ENCODE measurements at places on chromosomes 6 and 20. TPM values are rescaled to one million over a fixed set of nuclear protein-coding genes. Genes with fewer than 3 reads are reported as not detected.
A peak's percentile ranks its signal among the peaks of the same experiment; 100 is the strongest.

GRCh38 chr20:61805781-61806180, 259.9 kb downstream of the TAF4 start:
- H3K4me3 ChIP-seq = no peak overlapping the region
- peaks cover 88% of the 10 kb centered on the region for H3K27me3 ChIP-seq
- H3K27ac ChIP-seq = no peak overlapping the region
- DNase-seq = no peak

DNA sequence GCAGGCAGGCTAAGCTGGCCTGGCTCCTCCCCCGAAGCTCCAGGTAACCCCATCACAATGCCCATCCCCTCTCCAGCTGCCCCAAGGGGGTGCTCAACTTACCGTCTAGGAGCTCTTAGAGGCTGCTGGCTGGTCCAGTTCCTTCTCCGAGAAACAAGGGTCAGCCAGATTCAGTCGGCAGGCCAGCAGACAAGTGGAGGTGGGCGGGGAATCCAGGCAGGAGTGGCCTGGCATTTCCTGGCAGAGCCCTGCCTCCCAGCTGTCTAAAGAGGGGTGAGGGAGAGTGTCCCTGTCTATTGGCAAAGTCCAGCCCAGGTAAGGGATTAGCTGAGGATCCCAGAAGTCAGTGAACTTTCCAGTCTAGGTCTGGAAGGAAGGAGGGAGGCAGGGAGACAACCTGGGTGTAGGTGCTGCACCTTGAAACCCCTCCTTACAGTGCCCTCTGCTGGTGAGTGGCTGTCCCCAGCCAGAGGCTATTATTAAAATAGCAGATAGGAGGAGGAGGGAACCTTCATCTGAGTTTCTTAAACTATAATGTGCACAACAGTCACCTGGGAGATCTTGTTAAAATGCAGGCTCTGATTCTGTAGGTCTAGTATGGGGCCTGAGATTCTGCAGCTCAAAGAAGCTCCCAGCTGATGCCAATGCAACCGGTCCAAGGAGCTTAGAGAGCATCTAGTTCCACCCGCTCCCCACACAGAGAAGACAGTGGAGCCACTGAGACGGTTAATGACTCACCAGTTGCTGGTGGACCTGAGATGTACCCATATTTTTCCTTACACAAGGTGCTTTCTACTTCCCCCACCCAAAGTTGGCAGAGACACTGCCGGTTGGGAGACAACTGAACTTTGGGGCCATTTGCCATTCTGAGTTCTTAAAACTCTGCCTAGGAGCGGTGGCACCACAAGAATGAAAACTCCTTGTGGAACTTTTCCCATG, at the start of gene UNC5CL:
UNC5CL (minus strand) TSS at position 162 of the 939 bp plus-strand sequence. CDS start 4,147 bp downstream, outside the sequence.
- H3K27me3 ChIP-seq = no peaks in the 10 kb centered on the region
- peaks cover 58% of the 10 kb centered on the region for H3K4me1 ChIP-seq

GRCh38 chr6:138087593-138088325, 19.5 kb downstream of the PERP start:
- H3K27me3 ChIP-seq = no peaks in the 10 kb centered on the region
- H3K36me3 ChIP-seq = peaks cover 19% of the 10 kb centered on the region
- peaks cover 31% of the 10 kb centered on the region for H3K4me1 ChIP-seq
- H3K4me3 ChIP-seq = peak overlapping the region; percentile 43
- peak; percentile 3 for DNase-seq
- peak overlapping the region; percentile 92 for H3K27ac ChIP-seq

DNA sequence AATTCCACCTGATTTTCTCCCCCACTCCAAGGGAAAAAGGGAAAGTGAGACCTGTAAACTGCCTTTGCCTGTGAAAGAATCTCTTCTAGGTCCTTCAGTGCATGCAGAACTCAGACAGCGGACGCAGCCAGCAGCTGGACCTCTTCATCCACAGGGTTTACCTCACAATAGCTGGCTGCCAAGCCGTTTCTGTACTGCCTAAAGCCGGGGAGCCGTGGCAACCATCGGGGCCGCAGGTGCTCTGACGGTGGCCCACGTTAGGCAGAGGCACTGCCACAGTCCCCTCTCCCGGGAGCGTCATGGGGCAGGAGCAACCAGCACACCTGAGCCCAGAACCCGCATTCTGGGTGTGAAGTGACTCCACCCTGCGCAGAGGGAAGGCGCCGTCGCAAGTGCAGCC, 206.1 kb downstream of the TTLL2 start:
- H3K27me3 ChIP-seq = peaks cover 78% of the 10 kb centered on the region
- H3K4me3 ChIP-seq = no peak overlapping the region
- H3K27ac ChIP-seq = no peak overlapping the region
- no peak for DNase-seq
- no peaks in the 10 kb centered on the region for H3K4me1 ChIP-seq
- no peaks in the 10 kb centered on the region for H3K36me3 ChIP-seq

GRCh38 chr6:19569563-19569962, 267.6 kb upstream of the ID4 start:
- H3K4me3 ChIP-seq = no peak overlapping the region
- H3K4me1 ChIP-seq = no peaks in the 10 kb centered on the region
- no peaks in the 10 kb centered on the region for H3K36me3 ChIP-seq
- no peaks in the 10 kb centered on the region for H3K27me3 ChIP-seq
- no peak overlapping the region for H3K27ac ChIP-seq
- no peak for DNase-seq

DNA sequence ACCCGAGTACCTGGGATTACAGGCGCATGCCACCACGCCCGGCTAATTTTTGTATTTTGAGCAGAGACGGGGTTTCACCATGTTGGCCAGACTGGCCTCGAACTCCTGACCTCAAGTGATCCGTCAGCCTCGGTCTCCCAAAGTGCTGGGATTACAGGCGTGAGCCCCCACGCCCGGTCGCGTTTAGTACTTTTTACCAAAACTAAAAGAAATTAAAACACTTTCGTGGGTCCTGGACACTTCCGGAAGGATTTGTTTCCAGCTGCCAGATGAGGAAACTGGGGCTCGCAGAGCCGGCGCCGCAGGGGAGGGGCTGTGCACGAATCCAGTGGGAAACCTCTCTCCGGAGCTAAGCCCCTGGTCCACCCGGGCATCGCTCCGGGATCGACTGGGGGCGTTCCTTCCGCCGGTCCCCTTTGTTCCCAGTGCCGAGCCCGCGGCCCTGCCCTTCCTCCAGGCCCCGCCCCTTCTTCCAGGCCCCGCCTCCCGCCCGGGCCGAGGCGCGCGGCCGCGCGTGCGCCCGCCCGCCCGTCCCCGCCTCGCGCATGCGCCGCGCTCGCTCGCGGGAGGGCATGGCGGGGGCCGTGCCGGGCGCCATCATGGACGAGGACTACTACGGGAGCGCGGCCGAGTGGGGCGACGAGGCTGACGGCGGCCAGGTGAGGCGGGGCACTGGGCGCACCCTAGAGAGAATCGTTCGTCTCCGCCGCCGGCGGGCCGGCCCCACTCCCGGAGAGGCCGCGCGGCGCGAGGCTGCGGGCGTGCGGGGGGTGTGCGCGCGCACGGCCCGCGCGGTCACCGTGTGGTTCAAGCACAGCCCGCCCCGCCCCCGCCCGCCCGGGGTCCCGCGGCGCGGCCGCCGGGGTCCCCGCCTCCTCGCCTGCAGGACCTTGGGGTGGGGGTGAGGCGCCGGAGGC, at the start of gene NELFCD:
NELFCD (plus strand) TSS at position 546 of the 917 bp plus-strand sequence; CDS start at position 600, 54 bp downstream.
- peak within 1 kb of the TSS; percentile 67 for H3K27ac ChIP-seq
- H3K27me3 ChIP-seq = no peaks in the 10 kb centered on the region
- H3K36me3 ChIP-seq = peaks cover 39% of the 10 kb centered on the region
- peaks cover 27% of the 10 kb centered on the region for H3K4me1 ChIP-seq
- H3K4me3 ChIP-seq = peak within 1 kb of the TSS; percentile 67

- no peaks in the 10 kb centered on the region for H3K36me3 ChIP-seq
- H3K27me3 ChIP-seq = no peaks in the 10 kb centered on the region
- no peak for DNase-seq
- H3K27ac ChIP-seq = no peak overlapping the region
- no peak overlapping the region for H3K4me3 ChIP-seq
- H3K4me1 ChIP-seq = no peaks in the 10 kb centered on the region
Measured at GRCh38 chr6:11631008-11631407, 93.5 kb downstream of the TMEM170B start.

DNA sequence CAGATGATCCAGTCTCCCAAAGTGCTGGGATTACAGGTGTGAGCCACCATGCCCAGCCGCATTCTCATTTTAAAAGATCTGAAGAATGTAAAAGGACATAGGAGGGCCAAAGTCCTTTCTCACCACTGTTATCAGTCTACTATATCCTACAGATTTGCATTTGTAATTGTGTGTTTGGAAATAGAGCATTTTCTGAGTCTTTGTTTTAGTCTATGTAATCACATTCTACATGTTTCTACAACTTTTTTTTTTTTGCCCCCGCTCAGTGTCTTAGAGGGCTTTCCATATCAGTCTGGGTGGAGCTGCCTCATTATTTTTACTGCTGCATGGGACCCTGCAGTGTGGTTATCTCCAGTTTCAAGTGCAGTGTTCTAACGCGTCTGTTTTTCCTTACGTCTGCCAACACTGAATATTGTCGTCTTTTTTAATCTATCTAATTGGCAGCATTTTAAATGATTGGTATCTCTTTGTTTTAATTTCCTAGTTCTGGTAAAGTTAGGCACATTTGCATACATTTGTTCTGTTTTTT, 7.8 kb downstream of the CUL9 start:
- no peak overlapping the region for H3K27ac ChIP-seq
- no peaks in the 10 kb centered on the region for H3K27me3 ChIP-seq
- DNase-seq = no peak
- H3K4me1 ChIP-seq = peaks cover 3% of the 10 kb centered on the region

DNA sequence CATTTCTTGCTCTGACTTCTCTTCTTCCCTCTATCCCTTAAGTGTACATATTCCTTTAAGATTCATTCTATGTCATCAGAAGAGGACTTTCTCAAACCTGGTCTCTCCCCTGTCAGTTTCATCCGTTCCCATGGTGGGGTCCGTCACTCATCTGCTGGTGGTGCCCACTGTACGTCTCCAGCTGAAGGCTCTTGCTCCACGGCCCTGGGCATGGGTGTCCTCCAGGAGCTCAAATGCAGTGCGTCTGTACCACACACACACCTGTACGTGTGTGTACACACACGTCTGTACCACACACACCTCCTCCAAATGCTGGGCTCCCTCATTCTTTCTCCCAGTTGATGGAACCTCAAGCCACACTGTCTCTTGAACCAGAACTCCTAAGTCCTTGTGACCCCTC, 85.6 kb downstream of the CAP2 start:
- no peak for DNase-seq
- no peak overlapping the region for H3K4me3 ChIP-seq
- H3K27ac ChIP-seq = no peak overlapping the region

GRCh38 chr20:31856516-31856915, 11.1 kb upstream of the FOXS1 start:
- H3K27ac ChIP-seq = no peak overlapping the region
- peaks cover 9% of the 10 kb centered on the region for H3K4me1 ChIP-seq
- peaks cover 5% of the 10 kb centered on the region for H3K27me3 ChIP-seq
- peaks cover 2% of the 10 kb centered on the region for H3K36me3 ChIP-seq
- no peak for DNase-seq

DNA sequence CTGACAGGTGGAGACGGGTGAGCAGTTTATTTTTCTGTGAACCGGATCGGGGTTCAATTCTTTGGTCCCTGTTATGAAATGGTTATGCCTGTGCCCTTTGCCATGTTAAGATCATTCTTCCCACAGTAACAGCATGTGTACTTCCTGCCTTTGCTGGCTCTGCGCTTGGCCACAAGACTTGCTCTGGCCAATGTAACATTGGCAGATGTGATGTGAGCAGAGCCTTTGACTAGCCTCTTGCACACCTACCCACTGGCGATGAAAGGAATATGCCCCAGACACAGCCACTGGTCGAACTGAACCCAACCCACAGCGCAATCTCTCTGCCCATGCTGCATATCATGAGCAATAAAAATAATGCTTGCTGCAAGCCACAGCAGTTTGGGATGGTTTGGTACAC, 31.9 kb downstream of the JAG1 start:
- H3K36me3 ChIP-seq = peaks cover 82% of the 10 kb centered on the region
- no peak overlapping the region for H3K27ac ChIP-seq
- H3K4me1 ChIP-seq = peaks cover 9% of the 10 kb centered on the region
- H3K4me3 ChIP-seq = no peak overlapping the region

- H3K27ac ChIP-seq = no peak overlapping the region
- H3K4me3 ChIP-seq = no peak overlapping the region
- peaks cover 27% of the 10 kb centered on the region for H3K4me1 ChIP-seq
Measured at GRCh38 chr20:62222266-62222850, 2.3 kb upstream of the HRH3 start.

GRCh38 chr6:89494131-89494793, 61.3 kb downstream of the ANKRD6 start:
- DNase-seq = no peak
- H3K27ac ChIP-seq = no peak overlapping the region
- H3K4me3 ChIP-seq = no peak overlapping the region
- no peaks in the 10 kb centered on the region for H3K27me3 ChIP-seq

GRCh38 chr6:49964064-49964463, at the start of gene DEFB114:
TSS of gene DEFB114 (minus strand) at chr6:49964164. CDS start at chr6:49964105, 59 bp downstream.
- H3K27ac ChIP-seq = no peak within 1 kb of the TSS
- H3K36me3 ChIP-seq = no peaks in the 10 kb centered on the region
- no peak for DNase-seq
- no peaks in the 10 kb centered on the region for H3K27me3 ChIP-seq
- H3K4me1 ChIP-seq = no peaks in the 10 kb centered on the region
- no peak within 1 kb of the TSS for H3K4me3 ChIP-seq

DNA sequence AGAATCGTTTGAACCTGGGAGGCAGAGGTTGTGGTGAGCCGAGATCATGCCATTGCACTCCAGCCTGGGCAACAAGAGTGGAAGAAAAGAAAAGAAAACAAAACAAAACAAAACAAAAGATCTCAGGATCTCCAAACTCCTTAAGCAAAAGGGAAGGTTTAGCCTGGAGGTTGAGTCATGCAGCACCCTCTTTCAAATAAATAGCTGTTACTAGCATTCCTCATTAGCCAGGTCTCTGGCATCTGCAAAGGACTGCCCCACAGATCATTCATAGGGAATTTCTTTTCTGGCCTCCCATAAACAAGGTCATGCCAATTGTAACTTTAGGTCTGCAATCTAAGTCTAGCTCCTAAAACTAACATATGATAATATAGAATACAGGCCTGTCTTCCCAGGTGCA, 37.2 kb downstream of the EDN1 start:
- H3K4me3 ChIP-seq = no peak overlapping the region
- H3K27ac ChIP-seq = no peak overlapping the region
- peaks cover 20% of the 10 kb centered on the region for H3K36me3 ChIP-seq
- DNase-seq = no peak
- H3K27me3 ChIP-seq = no peaks in the 10 kb centered on the region

- H3K4me3 ChIP-seq = no peak overlapping the region
- H3K36me3 ChIP-seq = peaks cover 40% of the 10 kb centered on the region
- peaks cover 14% of the 10 kb centered on the region for H3K4me1 ChIP-seq
- peak overlapping the region; percentile 83 for H3K27ac ChIP-seq
Measured at GRCh38 chr6:27139756-27140579, 107.5 kb upstream of the PRSS16 start.

GRCh38 chr6:112881828-112882780, 535.0 kb downstream of the RFPL4B start:
- no peaks in the 10 kb centered on the region for H3K36me3 ChIP-seq
- no peak overlapping the region for H3K27ac ChIP-seq
- DNase-seq = no peak
- no peaks in the 10 kb centered on the region for H3K4me1 ChIP-seq
- no peaks in the 10 kb centered on the region for H3K27me3 ChIP-seq

The ZNF341 gene
- total RNA-seq = 10.2 TPM

The HSF2 gene
- total RNA-seq = 10.6 TPM

The ENPP3 gene
- total RNA-seq = not detected

The RSPO4 gene
- not detected for total RNA-seq

The SULF2 gene
- 112 TPM for total RNA-seq

The GZF1 gene
- 4.5 TPM for total RNA-seq

The HLA-DOA gene
- 1.7 TPM for total RNA-seq

The SPINT3 gene
- not detected for total RNA-seq

The IMPG1 gene
- not detected for total RNA-seq

The DAAM2 gene
- not detected for total RNA-seq
